H54 (cell line): ENCODE measurements at places on chromosomes 13 and 19.

DNA sequence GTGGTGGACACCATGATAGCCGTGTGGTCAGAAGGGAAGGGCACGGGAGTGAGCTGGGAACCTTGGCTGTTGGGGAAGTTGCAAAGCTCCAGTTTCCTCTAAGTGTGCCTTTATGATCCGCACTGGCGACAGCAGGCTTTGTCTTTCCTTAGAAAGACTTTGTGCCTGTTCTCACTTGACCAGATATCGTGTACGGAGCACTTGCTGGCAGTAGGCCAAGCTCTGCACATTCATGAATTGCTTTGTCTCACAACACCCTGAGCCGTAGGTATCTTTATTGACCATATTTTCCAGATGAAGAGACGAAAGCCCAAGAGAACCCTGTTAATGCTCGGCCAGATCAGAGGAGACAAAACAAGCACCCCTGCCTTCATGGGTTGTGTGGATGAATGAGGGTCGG is 15.1 kb downstream of the CUL4A start:
- no peak for DNase-seq

DNA sequence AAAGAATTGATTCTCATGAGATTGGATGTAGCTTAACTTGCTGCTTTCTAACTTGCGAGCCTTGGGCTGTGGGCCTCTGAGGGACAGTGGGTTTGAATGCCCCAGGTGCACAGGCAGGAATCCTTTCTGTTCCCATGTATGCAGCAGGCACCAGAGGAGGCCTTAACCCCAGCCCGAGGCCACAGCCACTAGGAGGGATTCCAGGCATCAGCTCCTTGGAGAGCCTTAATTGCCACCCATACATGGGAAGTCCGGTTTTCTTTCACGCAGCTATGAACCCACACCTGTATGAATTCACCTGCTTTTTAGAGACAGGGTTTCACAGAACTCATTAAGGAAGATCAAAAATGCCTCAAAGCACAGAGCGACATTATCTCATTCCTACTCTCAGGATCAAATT is 117.9 kb downstream of the CRYL1 start:
- no peak for DNase-seq

- no peak for DNase-seq
These were observed 541.4 kb upstream of the MIR17HG start for GRCh38 chr13:90806016-90806615.

GRCh38 chr13:81778350-81778749 is 1437.4 kb upstream of the SPRY2 start:
- DNase-seq, result no peak

DNA sequence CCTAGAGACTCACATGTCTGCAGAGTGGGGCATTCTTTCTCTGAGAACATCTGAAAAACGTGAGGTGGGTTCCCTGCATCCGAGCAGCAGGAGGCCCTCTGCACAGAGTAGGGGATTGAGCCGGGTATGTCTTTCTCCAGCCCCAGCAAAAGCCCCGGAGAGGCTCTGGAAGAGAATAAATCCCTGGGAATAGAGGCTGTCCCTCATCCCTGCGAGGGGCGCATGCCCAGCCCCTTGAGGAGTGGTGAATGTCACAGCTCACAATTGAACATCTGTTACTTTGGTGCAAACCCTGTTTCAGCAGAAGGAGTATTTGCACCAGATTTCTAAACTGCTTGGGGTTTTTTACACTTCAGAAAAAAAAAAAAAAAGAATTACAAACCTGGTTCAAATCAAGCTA is 164.6 kb downstream of the FGF14 start:
- DNase-seq, result no peak

- no peak for DNase-seq
These were observed 2.9 kb upstream of the ZIC5 start for GRCh38 chr13:99974296-99974938.

DNA sequence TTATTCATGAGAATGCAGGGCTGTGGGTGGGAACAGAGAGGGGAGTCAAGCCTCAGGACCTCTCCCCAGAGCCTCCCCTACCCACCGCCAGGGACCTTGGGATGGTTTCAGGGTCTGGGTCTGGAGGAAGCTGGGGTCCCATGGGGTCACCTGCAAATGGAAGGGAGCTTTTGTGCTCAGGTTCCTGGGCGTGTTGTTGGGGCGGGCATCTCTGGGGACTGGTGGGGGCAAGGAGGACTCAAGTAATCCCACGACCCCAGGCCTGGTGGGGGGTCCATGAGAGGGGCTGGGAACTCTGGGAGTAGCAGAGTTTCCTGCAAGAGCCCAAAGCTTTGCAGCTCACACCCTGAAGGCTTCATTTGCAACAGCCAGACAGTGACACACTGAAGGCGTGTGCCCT is 60.2 kb downstream of the UNC13A start:
- no peak for DNase-seq

DNA sequence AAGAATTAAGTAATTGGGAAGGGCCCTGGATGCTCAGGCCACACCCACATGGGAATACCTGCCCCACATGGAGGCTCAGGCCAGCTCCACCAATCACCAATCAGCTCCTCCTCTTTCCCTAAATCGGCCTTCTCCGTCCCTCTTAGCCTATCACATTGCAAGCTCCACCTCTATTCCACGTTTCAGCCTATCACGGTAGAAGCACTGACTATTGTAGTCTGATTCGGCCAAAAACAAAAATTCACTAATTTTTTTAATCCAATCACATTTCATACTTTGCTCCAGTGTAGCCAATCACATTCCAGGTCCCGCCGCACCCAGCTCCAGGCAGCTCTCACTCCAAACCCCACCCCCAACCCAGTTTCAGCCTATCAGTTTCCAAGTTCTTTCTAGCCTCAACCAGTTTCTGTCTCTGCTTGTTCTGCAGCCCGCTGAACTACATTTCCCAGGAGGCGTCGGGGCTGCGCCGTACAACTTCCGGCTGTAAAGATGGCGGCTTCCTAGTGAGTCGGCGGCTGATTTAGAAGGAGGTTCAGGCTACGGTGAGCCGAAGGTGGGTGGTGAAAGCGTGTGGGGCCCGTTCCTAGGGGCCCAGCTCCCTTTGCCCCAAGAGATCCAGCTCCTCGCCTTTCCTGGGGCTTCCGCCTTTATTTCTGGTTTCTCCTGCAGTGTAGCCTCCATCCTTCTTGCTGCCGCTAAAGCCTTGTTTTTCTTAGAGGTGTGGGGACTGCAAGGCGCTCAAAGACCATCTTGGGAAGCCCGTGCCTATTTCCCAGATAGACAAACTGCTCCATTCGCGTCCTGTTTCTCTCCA is at the start of gene BABAM1:
Gene BABAM1 (plus strand): TSS at position 469 of the 814 bp plus-strand sequence. CDS start 1,364 bp downstream, outside the sequence.
- DNase-seq, result peak; percentile 97

DNA sequence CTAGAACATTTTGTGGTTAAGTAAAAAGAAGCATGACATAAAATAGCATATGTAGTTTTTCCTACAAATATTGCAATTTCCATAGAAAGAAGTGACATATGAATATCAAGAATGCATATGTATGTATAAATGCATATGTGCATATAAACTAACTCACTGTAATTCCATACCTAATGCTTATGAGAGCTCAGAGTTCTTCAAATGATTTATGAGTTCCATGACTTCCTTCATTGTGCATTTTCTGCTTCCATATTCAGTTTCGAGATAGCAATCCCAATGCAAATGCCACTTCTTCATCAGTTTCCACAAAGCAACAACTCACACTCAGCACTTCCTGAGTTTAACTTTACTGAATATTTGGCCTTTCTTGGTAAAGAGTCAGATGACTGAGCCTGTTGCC is 1744.3 kb upstream of the MIR17HG start:
- DNase-seq, result no peak

DNA sequence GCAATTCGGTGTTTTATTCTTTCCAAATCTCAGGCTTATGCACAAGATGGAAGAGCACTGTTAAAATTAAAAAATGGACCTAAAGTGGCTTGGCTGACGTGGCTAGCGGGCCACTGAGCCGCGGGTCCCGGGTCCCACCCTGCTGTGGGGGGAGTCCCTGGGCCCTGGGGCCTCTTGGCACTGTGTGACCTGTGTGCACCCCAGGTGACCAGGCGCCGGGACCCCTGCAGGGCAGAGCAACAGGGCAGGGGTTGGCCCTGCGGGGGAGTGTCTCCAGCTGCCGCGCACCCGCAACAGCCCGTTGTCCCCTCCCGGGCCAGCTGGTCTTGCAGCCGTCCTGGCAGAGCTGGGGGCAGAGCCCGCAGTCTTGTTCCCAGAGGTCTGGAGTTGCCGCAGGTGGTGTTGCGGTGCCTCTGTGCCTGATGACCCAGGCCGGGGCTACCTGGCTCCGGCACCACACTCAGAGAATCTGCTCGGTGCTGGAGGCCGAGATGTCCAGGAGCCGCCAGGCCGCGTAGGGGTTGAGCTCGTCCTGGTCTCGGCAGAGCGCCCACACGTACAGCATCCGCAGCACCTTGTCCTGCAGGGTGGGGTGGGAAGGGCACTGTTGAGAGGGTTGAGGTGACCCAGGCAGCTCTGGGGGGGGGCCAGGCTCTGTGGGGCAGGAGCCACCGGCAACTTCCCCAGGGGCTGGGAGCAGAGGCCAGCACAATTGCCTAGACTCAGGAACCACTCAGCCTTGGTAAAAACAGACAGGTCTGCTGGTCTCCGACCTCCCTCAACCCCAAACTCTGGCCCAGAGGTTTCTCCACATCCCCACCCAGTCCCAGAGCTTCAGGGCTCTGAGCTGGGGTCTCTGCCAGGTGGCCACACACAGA is 1.0 kb upstream of the CTXN1 start:
- no peak for DNase-seq

GRCh38 chr13:50636007-50636704 is 207.3 kb downstream of the DLEU7 start:
- DNase-seq, result no peak
